ENCODE measurements at places on chromosomes 1 and 21.

- no peak for DNase-seq
These were observed 1693.4 kb downstream of the NCAM2 start for GRCh38 chr21:22691658-22692057.

GRCh38 chr1:178161516-178161915 lies 67.6 kb downstream of the RASAL2 start:
- DNase-seq, result no peak

GRCh38 chr1:10400013-10400412 lies 1.1 kb downstream of the PGD start:
- no peak for DNase-seq

DNA sequence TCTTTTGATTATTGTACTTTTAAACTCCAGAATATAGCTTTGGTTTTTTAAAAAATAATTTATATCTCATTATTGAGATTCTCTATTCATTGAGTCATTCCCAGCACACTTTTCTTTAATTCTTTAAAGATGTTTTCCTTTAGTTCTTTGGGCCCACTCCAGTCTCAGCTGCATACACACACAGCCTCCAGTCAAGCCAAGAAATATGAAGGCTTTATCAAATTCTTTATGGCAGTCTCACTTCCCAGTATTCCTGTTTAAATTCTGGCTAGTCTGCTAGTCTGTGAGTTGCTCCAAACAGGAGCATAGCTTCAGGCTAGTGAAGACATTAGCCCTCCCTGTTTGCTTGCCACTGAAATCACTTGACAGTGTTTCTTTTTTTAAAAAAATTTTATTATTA lies 61.2 kb downstream of the CRP start:
- DNase-seq, result no peak

GRCh38 chr1:70675737-70676156 lies 264.7 kb downstream of the CTH start:
- no peak for DNase-seq

DNA sequence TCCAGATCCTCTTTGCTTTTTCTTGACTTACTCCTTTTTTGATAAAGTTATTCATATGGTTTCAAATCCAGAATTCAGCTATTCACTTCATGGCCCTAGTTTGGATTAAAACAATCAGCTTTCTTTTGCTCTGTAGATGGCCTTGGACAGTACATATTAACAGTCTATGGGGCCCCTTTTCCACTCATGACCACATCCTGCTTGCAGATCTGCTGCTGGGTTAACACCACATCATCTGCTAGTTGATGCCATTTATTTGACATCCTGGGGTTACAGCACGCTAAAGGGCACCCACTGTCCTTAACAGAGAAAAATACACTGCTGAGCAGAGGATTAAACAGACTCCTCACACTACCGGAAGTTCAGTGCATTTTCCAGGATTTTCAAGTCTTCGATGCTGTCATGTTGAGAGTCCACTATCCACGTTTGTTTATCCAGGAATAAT lies 941 bp upstream of the IFI16 start:
- DNase-seq, result peak; percentile 40

- DNase-seq, result no peak
These were observed 276.9 kb downstream of the VAV3 start for GRCh38 chr1:107687849-107688753.

- no peak for DNase-seq
These were observed 68.0 kb downstream of the VAV3 start for GRCh38 chr1:107896936-107897335.

DNA sequence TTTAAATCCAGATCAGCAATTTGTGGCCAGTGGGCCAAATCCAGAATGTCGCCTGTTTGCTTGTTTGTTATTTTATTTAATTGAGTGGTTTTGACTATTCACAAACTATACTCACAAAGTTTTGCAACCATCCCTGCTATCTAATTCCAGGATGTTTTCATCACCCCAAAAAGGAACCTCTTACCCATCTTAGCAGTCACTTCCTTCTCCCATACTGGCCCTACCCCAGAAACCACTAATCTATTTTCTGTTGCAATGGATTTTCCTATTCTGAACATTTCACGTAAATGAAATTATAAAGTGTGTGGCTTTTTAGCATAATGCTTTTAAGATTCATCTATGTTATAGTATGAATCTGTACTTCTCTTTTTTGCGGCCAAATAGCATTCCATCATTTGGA lies 41.3 kb downstream of the WDTC1 start:
- no peak for DNase-seq

DNA sequence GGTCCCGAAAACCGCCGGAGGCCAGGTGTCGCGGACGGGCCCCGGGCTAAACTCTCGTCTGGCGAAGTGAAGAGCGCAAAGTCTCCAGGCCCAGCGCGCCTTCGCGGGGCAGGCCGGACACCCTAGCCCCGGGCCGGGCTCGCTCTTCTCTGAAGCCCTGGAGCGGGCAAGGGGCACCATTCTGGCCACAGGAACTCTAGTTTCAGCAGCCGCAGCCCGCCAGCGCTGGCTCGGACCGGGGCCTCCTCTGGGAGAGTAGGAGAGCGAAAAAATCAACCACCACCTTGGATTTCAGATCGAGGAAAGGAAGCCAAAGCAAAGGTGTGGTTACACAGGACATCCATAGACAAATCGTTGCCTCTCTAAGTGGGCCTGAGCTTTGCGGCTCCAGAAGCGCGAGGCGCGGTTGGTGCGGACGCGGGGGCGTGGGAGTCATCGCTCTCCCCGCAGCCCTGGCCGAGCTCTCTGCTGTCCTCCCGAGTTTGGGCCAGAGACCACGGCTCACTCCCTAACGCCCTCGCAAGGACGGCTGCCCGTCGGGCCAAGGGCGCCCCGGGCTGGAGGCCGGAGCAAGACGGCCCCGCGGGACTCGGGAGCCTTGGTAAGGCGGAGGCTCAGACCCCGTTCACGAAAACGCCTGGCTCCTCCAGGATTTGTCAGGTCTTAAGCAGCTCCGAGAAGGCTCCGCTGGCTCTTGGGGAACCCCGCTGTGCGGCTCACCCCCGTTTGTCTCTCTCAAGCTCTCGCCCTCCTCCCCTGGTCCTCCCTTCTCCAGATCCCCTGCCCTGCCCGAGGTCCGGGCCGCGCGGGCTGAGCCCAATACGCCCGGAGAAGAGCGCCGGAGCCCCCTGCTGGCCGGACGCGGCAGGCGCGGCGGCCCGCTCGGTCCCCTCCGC lies 132.9 kb upstream of the DPYD start:
- peak; percentile 12 for DNase-seq

DNA sequence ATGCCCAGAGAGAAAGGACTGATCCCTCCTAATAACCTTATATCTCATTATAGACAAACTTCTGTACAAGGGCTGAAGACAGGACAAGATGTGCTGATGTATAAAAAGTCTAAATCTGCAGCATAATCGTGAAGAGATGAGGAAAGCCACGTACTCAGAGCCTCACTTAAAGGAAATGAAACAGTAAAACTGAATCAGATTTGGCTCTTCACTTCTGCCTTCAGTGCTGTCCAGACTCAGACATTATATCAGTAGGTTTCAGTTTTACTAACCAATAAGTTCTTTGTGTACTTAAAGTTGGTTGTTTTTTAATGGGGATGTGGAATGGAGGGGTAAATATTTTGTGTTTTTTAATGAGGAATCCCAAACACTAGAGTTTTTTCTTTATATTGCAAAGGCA lies 45.3 kb upstream of the RGS1 start:
- no peak for DNase-seq

DNA sequence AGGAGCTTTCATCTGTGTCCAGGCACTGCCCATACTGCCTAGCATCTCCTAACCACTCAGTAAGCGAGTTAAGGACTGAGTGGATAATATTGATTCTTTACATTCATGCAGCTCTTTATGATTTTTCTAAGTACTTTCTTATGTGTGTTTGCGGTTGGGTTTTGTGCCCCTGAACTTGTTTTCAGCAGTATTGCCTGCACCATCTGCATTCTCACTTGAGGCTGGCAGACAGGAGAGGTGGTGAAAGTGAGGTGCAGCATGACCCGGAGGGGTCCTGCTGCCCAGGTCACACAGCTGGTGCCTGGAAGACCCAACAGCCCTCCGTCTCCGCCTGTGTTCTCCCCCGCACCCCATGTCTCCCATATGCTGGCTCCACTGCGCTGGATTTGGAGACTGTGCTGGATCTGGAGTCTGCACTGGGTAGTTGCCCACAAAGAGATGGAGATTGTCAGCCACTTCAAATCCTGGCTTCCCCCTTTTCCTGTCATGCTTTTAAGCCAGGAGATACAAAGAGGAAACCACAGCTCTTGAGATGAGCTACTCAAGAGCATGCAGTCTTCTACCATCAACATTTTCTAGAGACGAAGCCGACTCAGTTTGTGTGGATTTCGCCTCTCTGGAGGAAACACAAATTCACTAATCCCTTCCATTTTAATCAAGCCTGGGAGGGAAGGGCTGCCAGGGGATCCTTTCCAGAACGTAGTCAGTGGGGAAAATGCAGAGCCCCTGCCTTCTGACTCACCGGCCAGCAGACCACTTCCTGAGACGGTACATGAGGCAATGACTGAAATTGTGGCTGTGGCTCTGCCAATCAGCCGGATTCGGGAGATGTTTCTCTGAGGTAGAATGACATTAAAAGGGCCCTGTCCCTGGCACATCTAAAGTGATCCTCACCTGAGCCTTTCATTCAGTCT lies 71.7 kb upstream of the ANGPTL1 start:
- DNase-seq, result no peak

GRCh38 chr1:236921610-236922009 lies 82.6 kb downstream of the MT1HL1 start:
- DNase-seq, result no peak

All from stimulated activated CD4-positive, alpha-beta T cell treated with anti-CD3 and anti-CD28 coated beads, Interleukin-15, amount 100 ng/mL, for 1 hour (primary cell).